Endothelial cell (in vitro differentiated cells): ENCODE measurements at places on chromosomes 6 and 20. TPM values are rescaled to one million over a fixed set of nuclear protein-coding genes. Genes with fewer than 3 reads are reported as not detected.

DNA sequence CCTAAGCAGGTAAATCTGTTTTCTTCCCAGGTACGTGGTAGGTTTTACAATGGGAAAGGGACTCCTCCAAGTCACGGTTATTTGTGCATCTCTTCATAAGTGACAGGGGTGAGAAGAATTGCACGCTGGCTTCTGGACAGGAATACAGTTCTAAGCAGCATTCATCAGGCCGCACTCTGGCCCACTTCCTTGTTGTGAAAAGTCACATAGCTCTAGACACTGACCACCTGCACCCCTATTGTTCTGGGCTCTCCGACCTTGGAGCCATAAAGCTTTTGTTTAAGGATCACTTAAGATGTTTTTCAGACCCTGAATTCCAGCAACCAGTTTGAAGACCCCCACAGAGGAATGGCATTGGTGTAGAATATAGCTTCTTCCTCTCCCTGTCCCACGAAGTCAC is 31.4 kb downstream of the RAMACL start:
- no peak for DNase-seq

DNA sequence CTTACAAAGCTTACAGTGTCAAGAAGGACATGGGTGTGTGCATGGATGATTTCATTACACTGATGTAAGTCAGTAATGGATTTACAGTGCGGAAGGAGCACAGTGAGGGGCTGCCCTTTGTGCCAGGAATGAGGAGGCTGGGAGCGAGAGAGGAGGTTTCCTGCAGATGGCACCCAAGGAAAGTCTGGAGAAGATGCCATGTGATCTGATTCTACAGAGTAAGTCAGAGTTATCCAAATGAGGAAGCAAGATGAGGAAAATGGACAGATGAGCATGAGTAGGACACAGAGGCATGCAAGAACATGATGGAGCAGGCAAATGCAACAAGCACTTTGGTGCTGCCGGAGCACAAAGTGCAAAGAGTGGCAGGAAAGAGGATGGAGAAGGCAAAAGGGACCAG is 29.7 kb downstream of the MAP7 start:
- DNase-seq = no peak

DNA sequence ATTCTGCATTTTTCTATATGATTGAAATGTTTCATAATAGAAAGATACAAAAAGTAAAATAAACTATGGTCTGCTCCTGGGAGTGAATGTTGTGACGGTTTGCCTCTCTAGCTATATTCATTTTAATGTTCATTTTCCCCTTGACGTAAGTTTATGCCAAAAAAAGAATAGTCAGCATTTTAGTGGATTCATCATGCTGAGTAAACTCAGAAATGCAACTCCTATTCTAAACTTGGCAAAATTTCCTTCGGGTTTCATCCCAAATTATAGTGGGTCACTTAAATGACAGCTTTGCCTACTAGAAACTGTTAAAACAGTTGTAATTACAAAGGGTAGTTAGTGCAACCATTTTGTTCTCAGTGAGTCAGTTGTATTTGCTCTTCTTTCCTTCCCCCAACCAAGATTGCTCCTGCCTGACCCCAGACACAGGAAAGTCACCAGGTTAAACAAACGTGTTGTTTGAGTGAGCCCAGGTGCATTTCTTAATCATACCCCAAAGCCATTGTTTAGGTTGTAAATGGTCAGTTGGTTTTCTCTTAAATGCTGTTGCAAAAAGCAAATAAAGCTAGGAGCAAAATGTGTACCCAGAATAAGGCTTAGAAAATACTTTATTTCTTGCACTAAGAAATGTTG is 482.3 kb upstream of the SOX4 start:
- DNase-seq = no peak

GRCh38 chr6:95991906-95992305 is 23.9 kb upstream of the FUT9 start:
- no peak for DNase-seq

DNA sequence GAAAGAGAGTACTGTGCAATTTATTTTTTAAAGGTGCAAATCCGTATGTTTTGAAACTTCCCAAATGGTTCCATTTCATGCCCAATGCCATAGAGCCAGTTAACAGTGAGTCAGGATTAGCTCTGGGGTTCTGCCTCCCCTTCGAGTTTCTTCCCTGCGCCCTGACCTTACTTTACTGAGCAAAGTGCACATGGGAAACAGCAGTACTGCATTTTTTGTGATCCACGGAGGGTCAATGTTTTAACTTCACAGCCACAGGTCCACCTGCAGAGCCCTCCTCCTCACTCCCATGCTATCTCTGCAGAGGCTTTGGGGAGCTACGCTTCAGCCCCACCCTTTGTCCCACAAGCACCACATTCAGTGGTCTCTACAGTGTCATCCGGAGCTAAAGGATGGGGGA is 44.0 kb upstream of the CNKSR3 start:
- no peak for DNase-seq

Gene CRISP3
- 0.80 TPM for total RNA-seq
